Colonic mucosa (tissue), 4 donors: ENCODE measurements at places on chromosomes 7 and 10.

- no peak for DNase-seq
Observed at GRCh38 chr10:132237871-132238270, 51.1 kb downstream of the DPYSL4 start.

DNA sequence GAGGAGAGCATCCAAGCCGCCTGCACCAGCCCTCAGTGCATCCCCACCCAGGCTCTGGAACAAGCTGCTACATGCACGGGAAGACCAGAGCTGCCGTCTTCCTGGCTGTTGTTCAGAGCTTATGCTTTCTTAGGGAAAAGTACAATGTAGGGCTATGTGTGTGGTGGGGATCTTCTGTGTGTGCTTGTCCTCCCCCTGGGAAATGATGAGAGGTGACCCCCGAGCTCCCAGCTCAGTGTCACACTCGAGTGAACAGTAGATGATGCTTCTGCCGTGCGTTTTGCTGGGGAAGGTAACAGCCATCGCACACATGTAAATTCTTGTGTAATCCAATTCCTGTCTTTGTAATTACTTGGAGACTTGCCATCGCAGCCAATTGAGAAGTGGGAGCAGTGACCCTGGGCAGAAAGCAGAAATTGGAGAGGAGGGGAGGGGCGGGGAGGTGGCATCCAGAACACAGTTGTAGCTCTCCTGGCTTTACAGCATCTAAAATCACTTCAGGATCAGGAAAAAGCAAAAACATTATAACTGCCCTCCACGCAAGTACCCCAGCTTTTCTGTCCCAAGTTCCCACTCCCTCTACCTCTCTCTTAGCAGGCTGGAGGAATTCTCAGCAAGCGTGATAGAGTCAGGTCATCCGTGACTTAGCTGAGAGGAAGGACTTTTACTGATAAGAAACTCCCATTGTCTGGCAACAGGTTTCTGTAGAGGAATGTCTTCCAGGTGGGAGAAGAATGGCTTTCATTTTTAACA lies 149.6 kb downstream of the TCF7L2 start:
- DNase-seq = no peak

GRCh38 chr10:129601737-129602136 lies 134.7 kb downstream of the MGMT start:
- DNase-seq = no peak

GRCh38 chr10:98533746-98534445 lies 87.2 kb upstream of the HPS1 start:
- no peak for DNase-seq

DNA sequence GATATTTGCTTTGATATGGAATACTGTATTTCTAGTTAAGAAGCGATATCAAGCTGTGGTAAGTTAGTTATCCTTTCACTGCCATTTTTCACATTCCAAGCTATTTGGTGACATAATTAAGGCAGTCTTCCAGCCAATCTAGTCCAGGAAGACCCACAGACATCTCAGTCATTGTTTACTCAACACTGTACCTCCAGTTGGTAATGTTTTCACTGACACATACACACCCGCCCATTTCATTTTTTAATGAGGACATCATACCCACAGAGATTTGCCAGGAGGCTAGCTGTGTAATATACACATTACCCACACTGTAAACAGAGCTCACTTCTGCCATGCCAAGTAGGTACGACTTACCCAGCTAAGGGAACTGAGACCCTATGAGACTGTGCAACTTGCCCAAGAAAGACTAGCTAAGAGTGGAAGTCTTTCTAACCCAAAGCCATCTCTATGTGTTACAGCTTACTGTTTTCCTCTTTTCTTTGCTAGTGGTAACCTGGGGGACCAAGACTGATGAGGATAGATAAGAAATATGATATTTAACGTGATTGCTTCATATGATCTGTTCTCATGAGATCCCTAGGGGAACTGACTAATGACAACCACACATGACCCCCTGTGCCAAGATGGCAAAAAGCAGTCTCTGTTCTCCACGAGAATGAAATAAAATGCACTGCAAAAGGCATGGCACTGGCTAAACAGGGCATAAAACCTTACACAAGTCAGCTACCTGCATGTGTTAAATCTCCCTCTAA lies 179.0 kb downstream of the DGKI start:
- no peak for DNase-seq

GRCh38 chr10:77737608-77738007 lies 100.0 kb upstream of the KCNMA1 start:
- DNase-seq = no peak

GRCh38 chr7:50665403-50666123 lies 100.4 kb upstream of the DDC start:
- DNase-seq = no peak
